ENCODE measurements at places on chromosomes 3 and 15.

- no peak for DNase-seq
Observed at GRCh38 chr3:133831966-133832801, 26.6 kb downstream of the SRPRB start.

DNA sequence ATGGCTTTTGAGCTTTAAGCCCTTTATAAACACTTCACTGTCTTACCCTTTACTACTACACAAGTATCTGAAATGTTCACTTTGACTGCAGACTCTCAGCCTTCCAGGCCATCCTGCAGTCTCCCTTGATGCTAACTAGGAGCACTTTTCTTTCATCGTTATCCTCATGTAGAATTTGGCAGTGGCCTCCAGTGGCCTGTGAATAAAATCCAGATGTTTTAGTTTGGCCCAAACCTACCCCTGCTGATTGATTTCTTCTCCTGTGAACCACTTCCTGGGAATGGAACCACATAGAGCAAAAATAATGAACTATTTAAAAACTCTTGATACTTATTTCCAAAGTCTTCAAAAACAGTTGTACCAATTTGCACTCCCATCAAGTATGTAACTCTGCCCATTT lies 271.9 kb downstream of the FEZF2 start:
- DNase-seq: no peak

- DNase-seq: no peak
Observed at GRCh38 chr3:129645286-129645685, 38.8 kb upstream of the PLXND1 start.

- DNase-seq: no peak
Observed at GRCh38 chr3:191557322-191557721, 96.4 kb downstream of the PYDC2 start.

GRCh38 chr15:95263751-95264150 lies 1032.4 kb downstream of the MCTP2 start:
- no peak for DNase-seq

- no peak for DNase-seq
Observed at GRCh38 chr15:36517758-36518157, 61.7 kb upstream of the CDIN1 start.

- DNase-seq: no peak
Observed at GRCh38 chr3:122956693-122957455, 70.7 kb downstream of the SEMA5B start.

DNA sequence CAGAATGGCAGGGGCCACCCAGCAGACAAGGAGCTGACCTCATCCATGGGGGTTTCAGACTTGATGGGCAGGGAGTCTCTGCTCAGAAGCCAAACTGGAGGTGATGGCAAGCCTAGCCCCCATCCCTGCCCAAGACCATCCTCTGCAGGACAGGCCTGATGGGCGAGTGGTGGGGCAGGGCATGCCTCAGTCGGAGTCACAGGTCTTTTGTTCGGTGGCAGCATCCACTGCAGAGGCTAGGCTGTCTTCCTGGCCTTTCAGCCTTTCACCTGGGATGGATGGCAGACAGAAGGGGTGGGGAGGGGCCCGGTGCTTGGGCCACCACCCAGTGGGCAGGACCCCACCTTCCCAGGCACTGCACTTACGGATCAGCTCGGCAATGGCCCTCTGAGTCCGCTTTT lies 44.4 kb downstream of the PTH1R start:
- no peak for DNase-seq

All from stimulated activated CD4-positive, alpha-beta T cell treated with anti-CD3 and anti-CD28 coated beads, Interleukin-1b, Interleukin-23, amount 100 ng/mL, for 48 hours (primary cell).